Cortex of kidney (tissue), 1 donor: ENCODE measurements at places on chromosomes 7 and 10.

DNA sequence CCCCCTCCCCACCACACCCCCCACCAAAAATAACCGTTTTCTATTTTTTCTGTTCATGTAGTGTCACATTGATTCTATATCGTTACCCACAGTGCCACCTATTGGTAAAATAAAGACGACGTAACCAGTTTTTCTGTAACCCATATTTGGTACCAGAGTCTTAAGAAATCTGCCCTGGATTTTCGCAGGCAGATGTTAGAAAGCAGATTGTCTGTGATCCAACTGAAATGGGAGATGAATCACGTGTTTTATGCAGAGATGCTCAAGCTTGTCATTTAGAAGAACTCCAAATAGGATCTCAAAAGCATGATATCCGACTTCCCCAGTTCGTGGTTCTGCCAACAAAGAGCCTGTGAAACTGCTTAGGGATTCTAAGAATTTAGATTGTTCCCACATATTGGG, 261.1 kb upstream of the CSTF2T start:
- no peak for DNase-seq

- DNase-seq: no peak
Measured at GRCh38 chr7:111014079-111014478, 76.8 kb upstream of the LRRN3 start.

- DNase-seq: no peak
Measured at GRCh38 chr10:29878492-29878891, 180.9 kb downstream of the JCAD start.

- DNase-seq: no peak
Measured at GRCh38 chr10:102642736-102643335, 1.4 kb upstream of the TRIM8 start.

DNA sequence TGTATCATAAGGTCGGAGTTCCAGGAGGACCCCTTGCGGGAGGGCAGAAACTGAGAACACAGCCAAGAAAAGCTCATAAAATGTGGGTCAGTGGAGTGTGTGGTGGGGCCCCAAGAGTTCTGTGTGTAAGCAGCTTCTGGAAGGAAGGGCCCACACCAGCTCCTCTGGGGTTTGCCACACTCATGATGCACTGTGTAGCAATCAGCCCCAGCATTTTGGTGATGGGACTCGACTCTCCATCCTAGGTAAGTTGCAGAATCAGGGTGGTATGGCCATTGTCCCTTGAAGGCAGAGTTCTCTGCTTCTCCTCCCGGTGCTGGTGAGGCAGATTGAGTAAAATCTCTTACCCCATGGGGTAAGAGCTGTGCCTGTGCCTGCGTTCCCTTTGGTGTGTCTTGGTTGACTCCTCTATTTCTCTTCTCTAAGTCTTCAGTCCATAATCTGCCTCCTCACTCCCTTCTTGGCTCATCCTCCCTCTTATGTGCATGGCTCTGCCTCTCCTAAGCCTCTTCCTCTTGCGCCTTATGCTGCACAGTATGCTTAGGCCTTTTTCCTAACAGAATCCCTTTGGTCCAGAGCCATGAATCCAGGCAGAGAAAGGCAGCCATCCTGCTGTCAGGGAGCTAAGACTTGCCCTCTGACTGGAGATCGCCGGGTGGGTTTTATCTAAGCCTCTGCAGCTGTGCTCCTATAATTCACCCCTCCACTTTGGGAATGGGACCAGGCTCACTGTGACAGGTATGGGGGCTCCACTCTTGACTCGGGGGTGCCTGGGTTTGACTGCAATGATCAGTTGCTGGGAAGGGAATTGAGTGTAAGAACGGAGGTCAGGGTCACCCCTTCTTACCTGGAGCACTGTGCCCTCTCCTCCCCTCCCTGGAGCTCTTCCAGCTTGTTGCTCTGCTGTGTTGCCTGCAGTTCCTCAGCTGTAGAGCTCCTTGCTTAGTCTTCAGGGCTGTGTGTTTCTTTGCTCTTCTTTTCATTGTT, 17.8 kb downstream of the PRSS2 start:
- no peak for DNase-seq

- no peak for DNase-seq
Measured at GRCh38 chr10:47076949-47077361, 165.7 kb downstream of the PTPN20 start.

DNA sequence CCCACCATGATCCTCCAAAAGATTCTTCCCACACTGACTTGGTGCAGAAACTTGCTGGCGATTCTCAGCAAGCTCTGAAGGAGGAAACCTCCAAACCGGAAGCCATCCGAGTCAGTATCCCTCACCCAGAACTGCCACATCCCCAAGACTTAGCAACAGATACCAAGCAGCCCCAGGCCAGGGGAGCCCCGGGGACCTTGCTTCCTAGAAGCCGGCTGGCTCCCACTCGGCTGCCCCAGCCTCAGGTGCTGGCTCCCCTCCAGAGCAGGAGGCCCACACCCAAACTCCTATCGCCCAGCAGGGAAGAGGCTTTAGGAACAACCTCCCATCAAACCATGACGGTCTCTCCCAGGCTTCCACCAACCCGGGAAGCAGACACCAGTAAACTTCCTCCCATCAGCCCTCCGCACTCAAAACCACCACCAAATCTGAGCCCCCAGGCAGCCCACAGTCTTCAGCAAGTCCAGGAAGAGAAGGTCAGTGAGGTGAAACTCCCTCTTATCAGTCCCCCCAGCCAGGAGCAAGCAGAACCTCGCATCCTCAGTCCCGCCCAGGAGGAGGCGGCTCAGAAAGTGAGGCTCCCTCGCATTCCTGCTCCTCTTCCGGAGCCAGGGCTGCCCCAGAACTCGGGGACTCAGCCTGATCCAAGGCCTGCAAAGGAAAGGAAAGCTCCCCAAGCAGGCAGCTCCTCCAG, 82.3 kb downstream of the LRGUK start:
- DNase-seq: no peak

- no peak for DNase-seq
Measured at GRCh38 chr10:120437541-120437940, 19.5 kb upstream of the PLPP4 start.

- DNase-seq: no peak
Measured at GRCh38 chr7:77459311-77459726, 43.2 kb upstream of the GSAP start.

GRCh38 chr7:1969459-1970284, 263.1 kb downstream of the MAD1L1 start:
- DNase-seq: no peak

DNA sequence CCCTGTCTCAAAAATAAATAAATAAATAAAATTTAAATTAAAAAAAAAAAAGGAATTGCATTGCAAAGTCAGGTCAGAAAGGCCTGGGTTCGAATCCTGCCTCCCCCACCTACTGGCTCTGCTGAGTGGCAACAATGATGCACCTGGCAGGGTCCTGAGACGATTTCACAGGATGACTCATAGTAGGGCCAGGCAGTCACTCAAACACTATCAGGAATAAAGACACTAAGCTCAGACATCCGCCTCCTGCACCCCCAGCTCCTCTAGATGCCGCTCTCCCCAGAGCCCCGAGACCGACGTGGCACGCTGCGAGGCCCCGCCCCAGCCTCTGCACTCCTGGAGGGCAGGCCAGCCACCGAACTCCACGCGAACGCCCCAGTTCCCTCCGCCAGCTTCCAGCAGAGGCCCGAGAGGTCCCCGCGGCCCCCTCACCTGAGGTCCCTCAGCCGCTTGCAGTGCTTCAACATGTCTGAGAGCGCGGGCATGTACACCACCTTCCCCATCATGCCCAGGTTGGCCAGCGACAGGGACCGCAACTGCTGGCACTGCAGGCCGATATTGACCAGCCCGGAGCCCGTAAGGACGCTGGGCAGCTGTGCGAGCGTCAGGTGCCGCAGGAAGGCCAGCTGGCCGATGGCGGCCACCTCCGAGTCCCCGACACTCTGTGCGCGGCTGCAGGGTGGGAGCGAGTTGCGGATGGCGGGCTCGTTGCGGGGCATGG, 76.6 kb upstream of the TNRC18 start:
- no peak for DNase-seq

GRCh38 chr10:26368463-26368862, 69.7 kb upstream of the APBB1IP start:
- DNase-seq: no peak

DNA sequence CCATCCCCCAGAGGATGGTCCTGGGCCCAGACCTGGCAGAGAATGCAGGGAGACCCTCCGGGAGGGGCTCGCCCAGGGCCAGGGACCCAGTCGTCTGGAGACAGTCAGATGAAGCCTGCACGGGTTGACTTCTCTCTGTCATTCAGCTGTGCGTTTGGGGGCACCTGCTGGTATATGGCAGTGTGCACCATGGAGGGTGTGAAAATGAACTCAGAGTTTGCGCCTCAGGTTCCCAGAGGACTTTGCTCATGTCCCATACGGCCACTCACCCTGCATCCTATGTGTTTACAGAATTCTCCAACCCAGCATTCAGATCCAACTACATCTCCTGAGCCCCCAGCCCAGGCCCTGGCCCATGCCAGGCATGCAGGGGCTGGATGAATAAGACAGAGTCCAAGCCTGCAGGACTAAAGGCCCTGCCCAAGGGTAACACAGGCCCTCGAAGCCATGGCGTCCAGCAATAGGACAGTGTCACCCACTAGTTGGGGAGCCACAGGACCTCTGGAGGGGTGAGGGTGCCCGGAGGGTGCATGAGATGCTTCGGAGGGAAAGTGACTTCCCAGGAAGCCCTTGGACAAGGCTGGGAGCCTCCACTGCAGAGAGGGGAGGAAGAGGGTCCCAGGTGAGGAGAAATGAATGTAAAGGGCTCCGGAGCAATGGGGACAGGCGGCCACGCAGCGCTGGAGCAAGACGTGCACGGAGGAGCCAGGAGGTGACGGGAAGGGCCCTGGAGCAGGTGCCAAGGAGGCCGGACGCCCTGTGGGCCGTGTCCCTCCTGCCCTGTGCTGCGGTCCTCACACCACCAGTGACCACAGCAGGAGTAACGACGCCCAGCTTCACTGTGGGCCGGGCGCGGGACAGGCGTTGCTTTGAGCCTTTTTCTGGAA, 36.3 kb downstream of the CALML3 start:
- no peak for DNase-seq

DNA sequence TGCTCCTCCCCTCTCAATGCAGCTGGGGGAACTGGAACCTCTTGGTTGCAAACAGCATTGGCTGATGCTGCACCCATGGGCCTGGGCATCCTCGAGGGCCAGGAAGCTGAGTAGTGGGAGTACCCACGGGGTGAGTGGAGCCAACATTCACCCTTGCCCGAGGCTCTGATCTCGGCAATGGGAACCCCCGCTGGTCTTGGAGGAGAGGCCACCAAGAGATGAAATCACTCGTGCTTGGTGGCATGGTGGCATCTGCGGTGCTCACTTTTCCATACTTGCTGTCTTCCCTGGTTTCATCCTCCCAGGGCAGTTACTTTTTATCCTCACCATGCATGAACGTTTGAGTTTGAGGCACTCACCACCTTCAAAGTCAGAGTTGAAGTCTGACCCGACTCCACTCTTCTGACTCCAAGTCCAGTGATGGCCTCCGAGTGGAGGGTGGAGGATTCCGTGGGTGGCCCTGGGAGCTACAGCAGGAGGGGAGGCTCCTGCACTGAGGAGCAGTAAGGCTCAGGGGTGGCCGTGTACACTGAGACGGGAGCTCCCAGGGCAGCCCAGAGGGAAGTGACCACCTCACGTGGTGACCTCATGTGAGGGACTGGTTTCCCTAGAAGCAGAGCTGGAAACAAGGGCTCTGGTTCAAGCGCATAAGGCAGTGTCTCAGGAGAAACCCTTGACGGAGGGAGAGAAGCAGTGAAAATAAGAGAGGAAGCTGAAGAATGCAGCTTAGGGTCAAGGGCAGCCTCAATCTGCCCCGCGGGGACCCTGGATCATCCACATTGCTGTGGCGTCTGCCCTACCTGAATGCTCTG, 349.1 kb downstream of the TCERG1L start:
- DNase-seq: no peak

GRCh38 chr10:84193846-84194423, 402 bp upstream of the CDHR1 start:
- DNase-seq: no peak

- DNase-seq: no peak
Measured at GRCh38 chr10:113897693-113898618, 43.5 kb downstream of the NHLRC2 start.

DNA sequence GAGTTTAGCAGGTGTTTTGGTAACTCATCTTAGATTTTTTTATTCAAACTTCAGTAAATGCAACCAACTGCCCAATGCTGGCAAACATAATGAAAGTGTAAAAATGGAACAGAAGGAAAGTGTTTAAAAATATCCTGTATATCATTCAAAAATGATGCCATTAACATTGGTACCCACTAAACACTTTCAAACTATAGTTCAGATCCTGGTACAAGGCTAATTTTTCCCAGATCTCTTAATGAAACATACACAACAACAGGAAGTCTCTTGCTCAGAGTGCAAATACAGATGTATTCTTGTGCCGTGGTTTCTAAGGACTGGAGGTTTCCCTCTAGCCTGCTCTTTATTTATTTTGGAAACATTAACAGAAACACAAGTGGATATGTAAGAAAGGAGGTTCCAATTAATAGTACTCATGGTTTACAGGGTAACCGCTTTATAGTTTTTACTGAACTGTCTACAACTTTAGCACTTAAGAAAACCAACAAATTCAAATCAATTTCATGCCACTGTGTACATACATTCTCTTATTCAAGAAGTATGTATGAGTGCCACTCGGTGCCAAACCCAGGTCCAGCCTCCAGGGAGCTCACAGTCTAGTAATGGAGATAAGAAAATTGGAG, 176.0 kb upstream of the AKR1E2 start:
- DNase-seq: no peak

DNA sequence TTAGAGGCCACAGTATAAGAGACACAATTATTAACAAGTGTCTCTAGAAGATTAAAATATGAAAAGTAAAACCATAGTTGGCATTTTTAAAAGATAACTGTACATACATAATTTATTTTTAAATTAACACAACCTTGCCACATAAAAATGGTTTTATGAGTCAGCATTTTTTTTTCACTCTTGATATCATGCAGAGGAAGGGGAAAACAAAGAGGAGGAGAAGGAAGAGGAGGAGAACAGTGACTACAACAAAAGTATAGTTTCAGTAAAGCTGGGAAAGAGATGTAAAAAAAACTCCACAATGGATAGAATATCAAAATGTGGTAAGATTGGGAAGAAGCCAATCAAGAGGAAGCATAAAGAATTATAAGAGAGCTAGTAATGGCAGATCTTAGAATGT, 34.0 kb downstream of the CH25H start:
- no peak for DNase-seq

GRCh38 chr10:5476918-5477525, 22.3 kb downstream of the CALML5 start:
- DNase-seq: no peak

DNA sequence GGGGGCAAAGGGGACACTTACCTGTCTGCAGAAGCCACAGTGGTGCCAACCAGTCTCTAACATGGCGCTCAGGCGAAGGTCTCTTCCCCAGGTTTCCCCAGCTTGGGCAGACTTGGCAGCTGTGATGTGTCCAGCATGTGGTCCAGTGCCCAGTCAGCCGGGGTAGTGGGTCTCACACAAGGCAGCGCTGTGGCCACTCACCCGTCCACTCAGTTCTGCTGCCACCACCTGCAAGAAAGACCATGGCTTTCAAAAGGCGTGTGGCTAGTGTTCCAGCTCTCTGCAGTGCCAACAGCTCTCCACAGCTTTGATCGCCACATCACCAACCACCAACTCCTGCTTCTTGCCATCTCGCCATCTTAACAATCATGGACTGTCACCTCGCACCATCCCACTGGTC, 259.6 kb downstream of the USP6NL start:
- DNase-seq: no peak
